NCI-H1105 (cell line): ENCODE measurements at places on chromosomes 16 and 17.
A peak's percentile ranks its signal among the peaks of the same experiment; 100 is the strongest.

DNA sequence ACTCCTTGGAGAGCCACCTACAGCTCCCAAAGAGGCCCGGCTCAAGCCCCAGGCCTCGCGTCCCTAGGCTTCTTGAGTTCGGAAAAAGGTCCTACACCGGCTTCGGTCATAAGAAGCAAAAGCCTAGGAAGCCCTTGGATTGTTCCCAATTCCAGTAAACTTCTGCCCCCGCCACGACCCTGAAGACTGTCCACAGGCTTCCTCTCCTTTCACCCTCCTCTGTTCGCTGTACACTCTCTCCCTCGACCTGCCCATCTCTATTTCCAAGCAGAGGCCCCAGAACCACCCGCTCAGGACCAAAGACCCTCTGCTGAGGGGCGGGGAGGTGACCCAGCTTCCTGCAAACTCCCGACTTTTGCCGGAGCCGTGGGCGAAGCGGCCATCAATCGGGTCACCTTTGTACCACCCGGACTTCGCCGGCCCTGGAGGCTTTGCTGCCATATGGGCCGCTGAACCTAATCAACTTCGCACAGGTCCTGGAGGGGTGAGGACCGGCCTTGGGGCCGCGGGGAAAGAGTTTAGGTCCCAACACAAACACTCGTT is 2.7 kb downstream of the HOXB2 start:
- DNase-seq: no peak

- no peak for DNase-seq
Observed at GRCh38 chr16:3118204-3118790, 5.9 kb downstream of the ZNF205 start.

DNA sequence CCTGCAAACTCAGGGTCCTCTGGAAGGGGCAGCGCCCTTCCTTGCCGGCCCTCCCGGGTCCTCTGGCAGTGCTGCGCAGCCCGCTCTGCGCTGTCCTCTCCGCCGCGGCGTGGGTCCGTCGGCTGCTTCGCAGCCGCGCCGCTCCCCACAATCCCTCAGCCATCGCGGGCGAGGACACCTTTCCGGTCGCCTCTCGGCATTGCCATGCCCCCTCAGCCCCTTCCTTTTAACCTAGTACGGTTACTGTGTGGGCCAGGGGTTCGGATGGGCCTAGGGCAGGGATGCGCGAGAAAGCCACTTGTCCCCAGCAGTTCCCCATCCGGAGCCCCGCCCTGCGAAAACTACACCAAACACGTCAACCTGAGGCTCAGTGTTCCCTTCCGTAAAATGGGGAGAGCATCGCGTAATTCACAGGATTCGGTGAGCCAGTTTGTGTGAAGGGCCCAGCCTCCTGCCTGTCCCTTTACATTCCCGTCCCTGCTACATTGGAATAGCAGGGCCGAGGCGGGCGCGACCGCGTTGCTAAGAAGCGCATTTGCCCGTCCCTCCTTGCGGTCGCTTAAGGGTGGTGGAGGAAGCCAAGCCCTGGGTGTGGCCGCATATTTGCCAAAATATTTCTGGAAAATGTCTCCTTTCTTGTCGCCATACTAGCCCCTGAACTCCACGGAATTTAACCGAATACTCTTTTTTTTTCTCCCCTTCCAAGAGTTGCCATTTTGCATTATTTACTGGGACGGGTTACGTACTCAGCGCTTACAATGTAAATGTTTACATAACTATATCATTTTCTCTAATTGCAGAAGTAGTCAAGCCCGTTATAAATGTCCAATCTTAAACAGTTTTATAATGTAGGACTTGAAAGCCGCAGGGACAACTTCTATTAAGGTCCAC is 13.2 kb downstream of the COPZ2 start:
- DNase-seq: peak; percentile 11

- no peak for DNase-seq
Observed at GRCh38 chr16:73062743-73063733, 15.1 kb upstream of the ZFHX3 start.

DNA sequence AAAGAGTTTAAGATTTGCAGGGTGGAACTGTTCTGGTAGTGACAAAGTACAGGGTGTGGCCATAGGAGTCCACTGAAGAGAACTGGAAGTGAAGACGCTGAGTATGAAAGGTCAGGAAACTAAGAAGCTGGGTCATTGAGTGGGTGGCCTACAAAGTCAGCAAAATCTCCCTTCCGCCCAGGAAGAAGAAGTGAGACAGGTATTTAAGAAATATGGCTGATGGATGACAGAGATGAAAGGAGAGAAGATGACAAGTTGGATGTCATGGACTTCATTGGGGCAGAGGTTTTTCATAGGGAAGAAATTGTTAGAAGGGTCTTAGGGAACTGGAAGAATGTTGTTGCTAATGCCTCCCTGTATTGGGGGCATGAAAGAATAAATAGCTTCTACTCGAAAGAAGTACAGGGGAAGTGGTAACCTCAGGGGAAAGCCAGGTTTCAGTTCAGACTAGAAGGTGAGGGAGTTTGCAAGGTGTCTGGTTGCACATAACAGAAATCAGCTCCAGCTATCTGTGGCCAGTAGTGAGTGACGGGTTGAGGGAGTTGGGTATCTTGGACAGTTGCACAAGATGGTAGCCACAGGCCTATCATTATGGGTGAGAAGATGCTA is 33.6 kb upstream of the MED13 start:
- DNase-seq: no peak

DNA sequence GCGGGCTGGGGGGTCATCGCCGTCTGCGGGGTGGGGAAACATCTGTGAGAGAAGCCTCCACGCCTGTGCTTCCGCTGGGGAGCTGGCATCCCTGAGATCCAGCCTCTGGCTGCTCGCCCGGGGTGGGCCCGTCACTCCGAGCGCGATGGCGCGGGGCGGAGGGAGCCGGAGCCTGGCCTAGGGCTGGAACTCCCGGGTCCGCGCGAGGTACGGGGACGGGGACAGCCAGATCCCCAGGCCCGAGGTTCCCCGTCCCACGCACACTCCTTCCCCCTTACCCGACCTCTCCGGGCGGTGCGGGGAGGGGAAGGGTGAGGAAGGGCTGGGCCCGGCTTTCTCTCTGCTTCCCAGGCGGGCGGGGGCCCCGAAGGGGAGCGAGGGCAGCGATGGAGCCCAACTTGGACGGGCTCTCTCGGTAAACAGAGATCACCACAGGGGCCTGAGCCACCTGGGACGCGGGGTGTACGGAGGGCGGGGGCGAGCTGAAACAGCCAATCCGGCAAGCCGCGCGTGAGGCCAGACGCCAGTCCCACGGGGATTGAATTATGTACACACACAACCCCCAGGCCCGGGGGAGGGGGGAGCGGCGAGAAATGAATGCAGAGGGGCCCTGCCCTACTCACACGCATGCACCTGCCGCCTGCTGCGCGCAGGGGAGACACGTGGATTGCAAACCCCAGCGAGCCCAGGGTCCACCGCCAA is at the start of gene SLC16A11:
SLC16A11 (minus strand) TSS at position 596 of the 702 bp plus-strand sequence; CDS start at position 17, 579 bp downstream.
- peak; percentile 74 for DNase-seq

DNA sequence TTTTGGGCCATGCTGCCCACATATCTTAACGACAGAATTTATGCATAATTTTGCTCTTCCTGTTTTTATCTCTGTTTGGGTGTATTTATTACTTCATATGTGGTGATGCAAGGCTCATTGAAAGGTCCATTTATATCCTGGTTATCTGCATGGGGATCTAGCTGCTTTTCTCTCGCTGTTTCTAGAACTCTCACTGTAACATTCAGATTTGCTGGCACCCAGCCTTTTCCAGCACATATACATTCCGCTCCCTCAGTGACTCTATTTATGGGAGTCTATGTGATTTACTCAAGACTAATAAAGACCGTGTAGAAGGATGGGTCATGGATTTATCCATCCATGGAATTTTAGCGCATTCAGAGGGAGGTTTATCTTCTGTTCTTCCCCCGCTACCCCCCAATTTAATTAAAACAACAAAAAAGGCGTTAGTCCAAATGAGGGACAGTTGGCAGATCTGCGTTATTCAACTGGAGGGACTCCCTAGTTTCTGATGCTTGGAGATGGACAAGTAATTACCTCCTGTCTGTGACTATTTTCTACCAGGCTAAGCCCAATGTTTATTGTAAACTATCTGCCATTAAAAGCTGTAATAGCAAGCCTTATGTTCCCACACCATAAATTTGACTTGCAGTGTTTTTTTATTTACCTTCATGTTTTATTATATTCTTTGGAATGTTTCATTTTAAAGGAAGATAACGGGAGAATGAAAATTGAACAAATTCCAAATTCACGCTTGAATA is 19.8 kb upstream of the MARCHF10 start:
- no peak for DNase-seq

- DNase-seq: no peak
Observed at GRCh38 chr16:25107466-25107792, 4.1 kb upstream of the LCMT1 start.

DNA sequence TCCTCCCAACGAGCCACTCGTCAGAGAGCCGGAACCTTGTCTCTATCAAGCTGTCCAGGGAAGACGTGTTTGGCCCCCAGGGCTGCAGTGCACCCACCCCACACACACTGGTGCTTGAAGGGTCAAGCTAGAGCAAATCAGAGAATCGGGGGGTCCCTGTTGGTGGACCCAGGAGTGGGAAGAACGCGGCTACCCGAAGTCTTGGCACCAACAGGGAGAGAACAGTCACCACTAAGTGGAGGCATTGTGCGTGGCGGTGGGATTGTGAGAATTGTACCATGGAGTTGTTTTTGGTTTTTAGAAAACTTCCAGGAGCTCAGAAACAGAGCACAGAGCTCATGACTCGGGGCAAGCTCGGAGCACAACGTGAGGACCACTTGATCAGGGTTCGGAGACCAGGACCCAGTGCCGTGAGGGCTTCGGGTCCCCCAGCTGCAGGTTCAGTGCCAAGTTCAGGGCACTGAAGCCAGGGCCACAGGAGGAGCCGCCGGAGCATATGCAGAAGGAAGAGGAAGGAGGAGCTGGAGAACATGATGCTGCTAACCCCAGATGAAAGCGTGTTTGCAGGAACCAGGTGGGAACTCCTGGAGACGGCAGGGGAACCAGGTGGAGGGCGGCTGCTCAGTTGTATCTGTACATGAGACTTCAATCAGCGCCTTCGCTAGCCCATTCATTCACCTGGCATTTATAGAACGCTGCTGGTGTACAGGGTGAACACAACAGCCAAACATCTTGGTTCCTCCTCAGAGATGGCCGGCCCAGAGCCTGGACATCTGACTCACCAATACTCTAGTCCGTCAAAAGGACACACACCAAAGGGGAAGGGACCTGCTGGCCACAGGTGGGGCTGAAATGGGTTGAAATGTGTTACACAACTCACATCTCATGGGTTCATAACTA is 42.8 kb downstream of the METRNL start:
- DNase-seq: no peak

DNA sequence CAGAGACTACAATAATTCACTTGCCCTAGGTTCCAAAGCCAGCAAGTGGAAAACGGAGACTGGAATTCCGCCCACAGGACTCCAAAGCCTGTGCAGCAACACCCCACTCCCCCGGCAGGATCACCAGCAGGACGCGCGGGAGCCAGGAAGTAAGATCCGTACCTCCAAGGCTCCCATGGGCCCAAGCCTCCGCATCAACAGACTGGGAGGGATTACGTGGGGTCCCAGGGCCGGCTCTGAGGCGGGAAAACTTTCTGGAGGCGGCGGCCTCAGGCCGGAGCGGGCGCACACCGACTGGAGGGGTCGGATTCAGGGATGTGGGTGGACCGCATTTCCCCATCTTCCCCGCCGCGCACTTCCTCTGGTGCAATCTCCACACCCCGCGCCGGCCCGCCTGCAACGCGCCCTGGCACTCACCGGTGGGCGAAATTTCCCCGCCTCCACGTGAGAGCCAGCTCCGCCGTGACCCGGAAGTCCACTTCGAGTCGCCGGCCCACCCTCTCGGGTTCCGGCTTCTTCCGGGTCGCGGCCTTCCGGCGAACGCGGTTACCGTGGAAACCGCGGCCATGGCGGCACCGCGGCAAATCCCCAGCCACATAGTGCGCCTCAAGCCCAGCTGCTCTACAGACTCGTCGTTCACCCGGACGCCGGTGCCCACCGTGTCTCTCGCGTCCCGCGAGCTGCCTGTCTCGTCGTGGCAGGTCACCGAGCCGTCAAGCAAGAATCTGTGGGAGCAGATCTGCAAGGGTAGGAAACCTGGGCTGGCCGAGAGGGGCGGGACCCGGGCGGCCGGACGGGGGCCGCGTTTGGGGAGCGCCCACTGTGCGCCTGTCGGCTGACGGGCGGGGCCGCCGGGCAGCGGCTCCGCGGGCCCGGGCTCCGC is at the start of the genes IQCK and KNOP1:
IQCK (plus strand) TSS at position 531 of the 883 bp plus-strand sequence; CDS start at position 567, 36 bp downstream.
KNOP1 (minus strand) TSS at position 487 of the 883 bp plus-strand sequence. CDS start 3,192 bp downstream, outside the sequence.
- peak; percentile 70 for DNase-seq

DNA sequence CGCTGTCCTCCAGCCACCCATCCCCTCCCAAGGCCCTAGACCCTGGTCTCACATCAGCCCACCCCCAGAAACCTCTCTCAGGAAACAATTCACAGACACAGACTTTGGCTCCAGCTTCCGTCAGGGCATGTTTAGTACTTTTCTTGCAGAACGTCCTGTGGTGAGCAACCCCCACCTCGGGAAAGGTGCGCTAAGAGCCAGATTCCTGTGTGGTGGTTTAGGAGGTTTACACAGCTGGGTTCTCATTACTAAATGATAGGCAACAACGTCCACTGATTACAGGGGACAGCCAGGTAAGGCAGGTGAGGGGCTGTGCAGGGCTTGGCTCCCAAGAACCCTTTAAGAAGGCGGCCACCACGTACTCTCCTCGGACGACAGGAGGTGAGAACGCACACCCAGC is 29.3 kb downstream of the KIFC3 start:
- no peak for DNase-seq

GRCh38 chr17:81254955-81255717 is 16.0 kb downstream of the NDUFAF8 start:
- DNase-seq: no peak

GRCh38 chr17:70091005-70091568 is 16.1 kb downstream of the KCNJ16 start:
- DNase-seq: no peak

DNA sequence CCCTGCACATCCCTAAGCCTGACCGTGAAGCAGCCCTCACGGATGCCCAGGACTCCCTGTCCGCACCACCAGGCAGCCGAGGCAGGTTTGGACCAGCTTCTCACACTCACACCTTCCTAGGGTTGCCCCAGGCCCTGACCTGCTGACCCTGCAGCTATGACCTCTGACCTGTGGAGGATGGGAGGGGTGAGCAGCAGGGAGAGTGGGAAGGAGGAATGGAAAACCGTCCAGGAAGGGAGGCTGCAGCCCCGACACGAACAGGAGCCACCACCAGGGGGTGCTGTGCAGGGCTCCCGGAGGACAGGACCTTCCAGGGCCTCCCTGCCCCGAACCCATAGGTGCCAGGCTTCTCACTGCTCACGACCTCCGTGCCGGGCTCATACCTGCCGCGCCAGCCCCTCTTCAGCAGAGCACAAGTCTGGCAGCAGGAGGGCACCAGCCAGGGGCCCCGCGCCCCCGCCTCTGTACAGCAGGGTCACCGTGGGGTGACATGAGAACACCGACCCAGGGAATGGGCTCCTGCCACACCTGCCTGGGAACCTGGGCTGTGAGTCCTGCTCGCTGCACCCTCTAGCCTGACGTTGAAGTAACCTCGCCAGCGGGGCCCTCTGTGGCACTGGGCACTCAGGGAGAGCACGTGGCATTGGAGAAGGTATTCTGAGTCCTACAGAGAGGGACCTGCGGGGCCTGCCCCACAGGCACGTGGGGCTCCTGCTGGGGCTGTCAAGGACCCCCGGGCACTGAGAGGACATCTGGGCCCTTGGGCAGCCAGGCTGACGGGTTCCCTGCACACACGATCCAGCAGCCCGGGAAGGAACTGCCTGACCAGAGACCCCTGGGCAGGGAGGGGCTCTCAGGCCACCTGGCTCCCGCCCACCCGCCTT is 37.6 kb downstream of the CTU2 start:
- DNase-seq: peak; percentile 34

- DNase-seq: no peak
Observed at GRCh38 chr16:48138543-48138942, 17.2 kb downstream of the ABCC12 start.
